ENCODE measurements at places on chromosomes 1 and 21.

DNA sequence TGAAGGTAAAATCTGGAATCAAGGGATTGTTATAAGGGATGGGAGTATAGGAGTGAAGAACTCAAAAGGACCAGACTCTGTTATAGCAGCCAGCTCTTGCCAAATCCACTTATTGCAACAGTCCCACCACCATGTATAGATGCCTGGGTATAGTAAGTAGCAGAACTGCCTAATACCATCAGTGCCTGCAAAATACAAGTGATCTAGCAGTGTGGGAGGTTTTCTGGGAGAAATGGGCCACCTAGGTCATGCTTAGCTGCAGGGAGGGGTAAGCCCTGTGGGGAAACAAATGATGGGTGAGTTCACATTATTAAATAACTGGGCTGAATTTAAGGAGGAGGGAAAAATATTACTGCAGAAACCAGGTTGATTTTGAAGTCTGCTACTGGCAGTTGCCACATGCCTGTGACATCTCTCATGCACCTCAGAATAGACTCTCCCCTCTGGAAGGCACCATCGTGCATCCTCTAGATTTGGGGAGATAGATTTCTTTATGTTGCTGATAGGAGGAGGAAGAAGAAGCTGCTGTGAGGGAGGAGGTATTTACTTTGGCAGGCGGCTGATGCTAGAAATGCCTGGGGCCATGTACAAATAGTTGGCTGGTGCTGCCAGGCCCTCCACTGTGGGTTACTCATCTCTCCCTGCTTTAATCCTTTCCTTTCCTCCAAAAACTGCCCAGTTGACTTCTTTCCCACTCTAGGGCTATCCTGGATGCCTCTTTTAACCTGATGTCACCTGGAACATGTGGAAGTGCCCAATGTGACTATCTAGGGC is 27.5 kb downstream of the HLX start:
- DNase-seq: peak; percentile 91

DNA sequence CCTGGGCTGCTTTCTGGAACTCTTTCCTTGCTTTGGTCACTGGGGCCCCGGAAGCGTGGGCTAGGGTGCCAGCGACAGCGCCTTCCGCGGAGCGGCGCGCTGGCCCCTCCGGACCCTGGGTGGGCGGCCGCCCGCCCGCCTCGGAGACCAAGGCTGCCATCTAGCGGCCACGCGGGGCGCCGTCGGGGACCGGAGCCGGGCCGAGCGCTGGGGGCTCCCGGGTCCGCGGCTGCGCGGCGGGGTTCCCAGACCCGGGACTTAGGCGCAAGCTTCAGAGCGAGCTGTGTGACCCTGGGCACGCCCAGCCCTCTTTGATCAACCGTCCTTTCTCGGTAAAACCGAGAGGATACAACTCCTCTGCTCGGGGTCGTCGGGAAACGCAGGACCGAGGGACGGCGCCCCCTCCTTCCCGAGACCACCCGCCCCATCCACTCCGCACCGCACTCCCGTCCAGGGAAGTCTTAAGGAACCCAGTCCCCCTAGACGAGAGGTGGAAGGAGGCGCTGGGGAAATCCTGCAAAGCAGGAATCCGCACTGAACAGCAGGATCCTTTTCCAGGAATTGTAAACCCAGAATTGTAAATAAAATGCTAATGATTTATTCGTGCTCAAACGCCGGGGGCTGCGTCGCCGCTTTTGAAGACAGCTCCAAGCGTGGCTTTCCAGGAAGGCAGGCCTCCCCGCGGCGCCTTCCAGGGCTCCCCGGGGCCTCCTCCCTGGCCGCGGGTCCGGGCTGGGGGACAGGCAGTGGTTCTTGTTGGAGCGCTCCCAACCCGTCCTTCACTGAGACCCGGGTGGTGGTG is 41.2 kb downstream of the RRAGC start:
- no peak for DNase-seq

DNA sequence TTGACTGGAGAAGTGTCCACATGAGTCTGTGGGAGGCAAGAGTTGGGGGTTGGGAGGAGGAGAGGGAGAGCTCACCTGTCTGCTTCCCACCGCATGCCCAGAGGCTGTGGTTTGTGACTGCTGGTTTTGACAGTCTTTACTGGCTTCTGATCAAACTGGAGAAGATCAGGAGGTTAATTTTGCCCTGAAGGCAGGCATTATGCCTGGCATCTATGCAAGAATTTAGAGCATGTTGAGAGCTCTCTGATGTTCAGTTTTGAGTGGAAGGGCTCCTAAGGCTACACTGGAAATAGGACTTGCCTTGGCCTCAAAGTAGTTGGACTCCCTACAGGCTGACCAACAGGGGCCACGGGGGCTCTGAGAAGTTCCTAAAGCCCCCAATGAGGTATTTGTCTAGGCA is 101.6 kb downstream of the TLR5 start:
- DNase-seq: peak; percentile 47

DNA sequence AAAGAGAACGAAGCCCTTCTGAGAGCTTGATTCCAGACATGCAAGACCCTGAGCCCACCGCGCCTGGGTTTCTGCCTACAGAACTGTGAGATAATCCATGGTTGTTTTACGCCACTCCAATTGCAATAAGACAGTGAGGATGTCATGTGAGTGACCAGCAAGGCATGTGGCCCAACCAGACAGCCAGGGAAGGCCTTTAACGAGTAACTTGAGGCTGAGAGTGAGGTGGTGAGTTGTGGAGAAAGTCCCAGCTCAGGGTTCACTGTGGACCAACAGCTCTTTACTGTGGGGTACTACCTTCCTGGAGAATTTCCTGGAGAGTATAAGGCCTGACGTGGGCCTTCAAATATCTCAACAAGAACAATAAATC is 153.9 kb downstream of the ETS2 start:
- peak; percentile 45 for DNase-seq

DNA sequence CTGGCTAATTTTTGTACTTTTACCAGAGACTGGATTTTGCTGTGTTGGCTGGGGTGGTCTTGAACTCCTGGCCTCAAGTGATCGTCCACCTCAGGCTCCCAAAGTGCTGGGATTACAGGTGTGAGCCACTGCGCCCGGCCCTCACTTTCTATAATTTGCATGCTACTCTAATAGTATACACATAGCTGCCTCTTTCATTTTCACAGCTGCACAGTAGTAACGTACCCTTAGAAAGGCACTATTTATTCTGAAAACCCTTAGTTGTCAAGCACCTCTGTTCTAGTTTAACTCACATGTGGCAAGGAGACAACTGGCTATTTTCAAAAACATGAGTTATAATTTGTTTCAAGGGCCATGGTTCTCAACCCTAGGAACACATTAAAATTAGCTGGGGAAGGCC is 17.2 kb downstream of the TPM3 start:
- DNase-seq: no peak

DNA sequence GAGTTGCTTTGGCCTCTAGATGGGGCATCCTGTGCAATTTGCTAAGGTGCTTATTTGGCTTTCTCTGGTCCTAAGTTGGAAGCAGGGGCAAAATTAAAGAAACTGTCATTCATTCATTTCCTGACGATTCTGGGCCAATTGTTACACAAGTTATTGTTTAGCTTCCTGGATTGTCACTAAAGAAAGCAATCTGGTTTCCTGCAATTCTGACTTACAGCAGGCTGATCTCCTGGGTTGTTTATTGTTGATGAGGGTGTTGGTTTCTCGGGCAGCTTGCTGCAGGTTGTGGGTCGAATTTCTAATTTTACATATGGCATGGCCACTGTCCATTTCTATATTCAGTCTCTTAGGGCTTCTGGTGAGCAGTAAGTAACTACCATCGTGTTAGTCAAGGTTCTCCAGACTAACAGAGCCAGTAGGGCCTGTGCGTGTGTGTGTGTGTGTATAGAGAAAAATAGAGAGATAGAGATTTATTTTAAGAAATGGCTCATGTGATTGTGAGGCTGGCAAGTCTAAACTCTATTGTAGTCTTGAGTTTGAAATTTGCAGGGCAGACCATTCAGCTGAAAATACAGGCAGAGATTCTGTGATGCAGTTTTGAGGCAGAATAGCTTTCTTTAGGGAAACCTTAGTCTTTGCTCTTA is 30.4 kb downstream of the CTH start:
- DNase-seq: no peak

DNA sequence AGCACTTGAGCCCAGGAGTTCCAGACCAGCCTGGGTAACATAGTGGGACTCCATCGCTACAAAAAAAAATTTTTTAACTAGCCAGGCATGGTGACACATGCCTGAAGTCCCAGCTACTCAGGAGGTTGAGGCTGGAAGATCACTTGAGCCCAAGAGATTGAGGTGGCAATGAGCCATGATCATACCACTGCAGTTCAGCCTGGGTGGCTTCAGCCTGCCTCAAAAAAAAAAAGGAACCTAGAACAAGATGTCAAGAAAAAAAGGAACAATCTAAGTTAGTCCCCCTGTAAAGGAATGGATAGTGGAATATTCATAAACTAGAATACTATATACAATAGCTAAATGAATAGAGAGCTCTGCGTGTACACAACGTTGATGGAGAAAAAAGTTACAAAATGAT is 14.4 kb downstream of the NSL1 start:
- no peak for DNase-seq

GRCh38 chr1:183308719-183309118 is 109.5 kb downstream of the NMNAT2 start:
- DNase-seq: no peak

GRCh38 chr1:116308276-116308675 is 64.8 kb upstream of the ATP1A1 start:
- DNase-seq: no peak

- DNase-seq: no peak
Measured at GRCh38 chr1:223328566-223328965, 35.4 kb downstream of the SUSD4 start.

Measured in EH (cell line).